ENCODE measurements at places on chromosomes 6 and 20.

DNA sequence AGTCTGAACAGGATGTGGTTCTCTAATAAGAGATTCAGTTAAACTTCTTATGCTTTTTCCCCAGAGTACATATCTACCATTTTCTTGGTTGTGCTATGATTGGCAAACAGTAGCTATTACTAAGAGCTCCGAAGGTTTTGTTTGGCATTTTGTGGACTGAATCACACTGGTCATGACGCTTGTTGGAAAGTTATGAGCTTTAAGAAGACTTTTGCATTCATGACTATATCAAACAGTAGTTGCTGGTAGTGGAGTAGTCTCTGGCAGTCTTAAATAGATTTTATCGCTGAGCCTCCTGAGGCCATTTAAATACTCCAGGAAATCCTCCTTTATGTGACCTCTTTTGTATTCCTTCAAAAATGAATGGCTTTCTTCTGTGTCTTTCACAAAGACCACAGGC is 40.8 kb downstream of the CCDC170 start:
- DNase-seq: no peak

DNA sequence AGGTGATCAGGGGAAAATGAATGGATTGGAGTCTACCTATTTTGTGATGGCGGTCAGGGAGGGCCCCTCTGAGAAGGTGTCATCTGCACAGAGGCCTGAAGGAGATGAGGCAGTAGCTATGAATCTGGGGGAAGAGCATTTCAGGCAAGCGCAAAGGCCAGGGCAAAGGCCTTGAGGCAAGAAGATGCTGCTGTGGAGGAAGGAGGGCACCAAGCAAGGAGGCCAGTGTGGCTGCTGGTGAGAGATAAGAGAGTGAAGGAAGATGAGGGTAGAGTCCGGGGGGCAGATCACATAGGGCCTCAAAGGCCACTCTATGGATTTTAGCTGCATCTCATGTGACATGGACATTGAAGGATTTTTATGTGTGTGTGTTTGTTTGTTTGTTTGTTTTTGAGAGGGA is 20.6 kb upstream of the CSNK2A1 start:
- DNase-seq: no peak

DNA sequence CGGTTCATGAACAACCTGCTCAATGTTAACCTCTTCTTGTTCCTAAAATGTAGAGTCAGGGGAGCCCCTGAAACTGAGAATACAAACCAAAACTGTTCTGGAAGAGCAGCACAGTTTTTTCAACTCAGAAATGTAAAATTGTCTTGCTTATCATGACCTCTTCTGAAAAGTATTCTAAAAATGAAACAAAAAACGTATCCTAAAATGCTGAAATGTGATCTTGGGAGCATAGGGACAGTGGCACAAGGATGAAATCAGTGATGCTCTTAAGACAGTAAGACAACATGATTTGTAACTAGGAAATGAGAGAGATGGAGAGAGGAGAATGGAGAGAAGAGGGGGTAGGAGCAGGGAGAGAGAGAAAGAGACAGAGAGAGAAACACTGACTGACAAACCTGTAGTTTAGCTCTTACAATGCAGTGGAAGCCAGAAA is 27.5 kb downstream of the NCOA7 start:
- no peak for DNase-seq

DNA sequence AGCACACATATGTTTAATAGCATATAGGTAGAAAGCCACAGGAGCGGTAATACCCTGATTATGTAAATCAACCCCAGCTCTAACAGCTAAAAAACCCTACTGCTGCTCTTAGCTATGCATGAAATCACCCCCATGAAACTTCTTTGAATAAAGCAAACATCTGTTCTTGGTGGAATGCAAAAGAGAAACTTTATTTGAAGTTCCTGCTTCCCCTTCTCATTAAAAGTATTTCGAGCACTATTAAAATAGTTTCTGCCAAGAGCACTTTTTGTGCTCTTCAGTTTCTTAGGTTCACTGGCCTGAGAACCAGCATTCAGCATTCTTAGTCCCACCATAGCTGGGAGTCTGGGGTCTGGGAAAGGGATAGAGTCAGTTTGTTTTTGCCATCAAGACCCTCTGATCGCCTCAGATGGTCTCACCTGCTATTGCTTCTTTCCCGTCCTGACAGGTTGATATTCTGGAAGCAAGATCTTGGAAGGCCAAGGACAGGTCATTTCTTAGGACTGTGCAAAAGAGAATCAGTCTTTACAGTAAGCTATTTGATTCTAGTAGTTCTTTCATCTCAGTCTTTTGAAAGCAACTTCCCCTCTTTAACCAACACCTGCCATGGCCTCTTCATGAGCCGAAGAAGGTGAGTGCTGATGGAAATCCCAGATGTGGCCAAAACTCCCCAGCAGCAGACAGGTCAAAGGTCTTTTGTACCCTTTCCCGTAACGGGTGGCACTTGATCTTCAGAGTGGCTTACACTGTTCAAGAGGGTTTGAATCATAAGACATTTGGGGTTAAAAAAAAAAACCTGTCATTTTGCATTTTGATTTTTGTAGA is 76.5 kb upstream of the TMEM170B start:
- no peak for DNase-seq

- DNase-seq: no peak
Measured at GRCh38 chr6:55822815-55823214, 52.6 kb downstream of the BMP5 start.

- no peak for DNase-seq
Measured at GRCh38 chr6:108417027-108417426, 122.2 kb downstream of the AFG1L start.

GRCh38 chr20:31515775-31516107 is 1.5 kb downstream of the HM13 start:
- no peak for DNase-seq

GRCh38 chr6:114334237-114334636 is 8.6 kb downstream of the HS3ST5 start:
- DNase-seq: no peak

- DNase-seq: peak; percentile 83
Measured at GRCh38 chr6:42050297-42051267, at the start of gene TAF8. Gene TAF8 (plus strand): TSS chr6:42050524. CDS start chr6:42050542, 18 bp downstream.

GRCh38 chr6:84652356-84653026 is 111.9 kb downstream of the TBX18 start:
- no peak for DNase-seq

DNA sequence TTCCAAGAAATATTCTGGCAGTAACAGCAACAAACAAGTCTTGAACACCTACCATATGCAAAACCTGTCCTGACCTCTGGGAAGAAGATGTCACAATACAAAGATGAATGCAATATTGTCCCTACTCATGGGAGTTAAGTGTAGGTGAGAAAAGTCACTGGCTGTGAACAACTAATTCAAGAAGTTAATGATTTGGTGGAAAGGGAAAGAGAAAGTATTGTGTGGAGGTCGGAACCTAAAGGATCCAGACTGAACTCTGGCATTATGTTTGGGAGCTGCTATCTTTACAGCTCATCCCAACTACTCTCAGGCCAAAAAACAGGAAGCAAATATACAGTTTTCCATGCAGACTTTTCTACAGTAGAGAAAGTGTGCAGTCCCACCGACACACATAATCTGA is 285.3 kb upstream of the PRDM1 start:
- DNase-seq: no peak

GRCh38 chr6:137313928-137314855 is 95.0 kb upstream of the IFNGR1 start:
- DNase-seq: no peak
